Activated naive CD4-positive, alpha-beta T cell treated with anti-CD3 and anti-CD28 coated beads, Interleukin-2, amount 50 U/mL, for 16 hours (primary cell): ENCODE measurements at places on chromosomes 7 and 10.

DNA sequence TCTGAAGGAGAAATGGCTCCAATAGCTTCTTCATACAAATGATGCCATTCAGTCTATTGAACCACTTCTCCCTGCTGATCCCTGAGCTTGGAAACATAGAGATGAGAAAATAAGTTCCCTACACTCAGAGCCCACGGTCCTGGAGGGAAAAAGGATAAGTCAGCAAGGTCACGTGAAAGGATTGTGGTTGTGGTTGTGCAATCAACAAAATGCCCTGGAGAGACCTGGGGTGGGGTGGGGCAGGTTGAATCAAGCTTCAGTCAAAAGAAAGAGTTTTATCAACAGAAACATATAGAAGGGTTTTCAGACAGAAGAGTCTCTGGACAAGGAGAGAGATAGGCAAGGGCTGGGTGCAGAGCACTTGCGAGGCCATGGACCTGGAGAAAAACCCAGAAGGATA lies 30.1 kb downstream of the C10orf90 start:
- DNase-seq: no peak

DNA sequence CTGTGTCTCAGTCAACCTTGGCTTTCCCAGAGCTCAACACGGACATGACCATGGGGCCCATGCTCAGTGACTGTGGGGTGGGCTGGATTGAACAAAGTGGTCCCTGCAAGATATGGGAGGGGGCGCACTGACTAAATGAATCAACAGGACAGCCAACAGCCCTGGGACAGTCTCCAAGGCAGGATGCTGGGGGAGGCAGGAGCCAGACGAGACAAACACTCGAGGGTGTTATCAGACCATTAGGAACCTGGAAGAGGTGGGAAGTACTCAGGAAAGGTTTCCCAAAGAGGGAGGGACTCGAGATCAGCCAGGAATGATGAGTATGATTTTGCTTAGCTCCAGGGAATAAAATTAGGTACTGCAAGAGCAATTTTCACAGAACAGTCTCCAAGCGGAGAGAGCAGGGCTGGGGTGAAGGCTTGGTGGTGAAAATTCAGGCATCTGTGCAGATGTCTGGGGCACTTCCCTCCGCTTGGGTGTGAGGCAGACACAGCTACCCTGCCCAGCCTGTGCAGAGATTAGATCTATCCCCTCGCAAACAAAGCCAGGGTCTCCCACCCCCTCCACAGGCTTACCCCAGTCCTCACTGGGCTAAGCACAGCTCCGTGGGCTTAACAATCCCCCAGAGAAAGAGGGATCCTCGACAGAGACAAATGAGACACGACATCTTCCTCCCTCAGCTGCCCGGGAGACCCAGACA lies 261.1 kb upstream of the ZMIZ1 start:
- no peak for DNase-seq

- DNase-seq: no peak
Measured at GRCh38 chr7:130639388-130639787, 29.2 kb downstream of the COPG2 start.

DNA sequence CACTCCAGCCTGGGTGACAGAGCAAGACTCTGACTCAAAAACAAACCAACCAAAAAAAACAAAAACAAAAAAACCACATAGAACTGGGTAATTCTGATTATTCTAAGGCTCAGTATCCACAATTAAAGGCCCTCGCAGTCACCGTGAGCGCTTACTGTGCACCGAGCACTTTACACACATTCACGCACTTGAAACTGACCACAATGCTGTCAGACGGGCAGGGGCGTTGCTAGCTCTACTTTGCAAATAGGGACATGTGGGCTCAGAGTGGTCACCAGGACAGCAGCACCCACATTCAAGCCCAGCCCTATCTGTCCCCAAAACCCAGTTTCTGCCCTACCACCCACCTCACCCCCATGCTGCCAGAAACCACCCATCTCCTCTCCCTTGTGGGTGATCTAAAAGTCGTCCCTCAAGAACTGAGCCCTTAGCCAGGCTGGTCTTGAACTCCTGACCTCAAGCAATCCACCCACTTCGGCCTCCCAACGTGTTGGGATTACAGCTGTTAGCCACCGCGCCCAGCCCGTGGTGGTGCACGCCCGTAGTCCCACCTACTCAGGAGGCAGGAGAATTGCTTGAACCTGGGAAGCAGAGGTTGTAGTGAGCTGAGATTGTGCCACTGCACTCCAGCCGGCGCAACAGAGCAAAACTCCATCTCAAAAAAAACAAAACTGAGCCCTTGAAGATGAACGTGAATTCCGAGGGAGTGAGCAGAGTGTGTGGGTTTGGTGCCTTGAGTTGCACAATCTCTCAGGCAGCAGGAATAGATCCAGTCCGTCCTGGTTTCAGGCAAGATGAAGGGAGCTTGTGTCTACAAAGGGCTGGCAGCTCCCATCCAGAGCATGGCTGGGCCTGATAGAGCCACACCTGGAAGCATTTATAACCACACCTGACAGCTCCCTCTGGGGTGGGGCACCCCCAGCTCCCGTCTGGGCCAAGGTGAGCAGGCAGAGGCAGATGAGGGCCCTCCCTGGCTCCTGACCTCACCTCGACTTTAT lies 5.4 kb upstream of the HSPB1 start:
- DNase-seq: no peak

DNA sequence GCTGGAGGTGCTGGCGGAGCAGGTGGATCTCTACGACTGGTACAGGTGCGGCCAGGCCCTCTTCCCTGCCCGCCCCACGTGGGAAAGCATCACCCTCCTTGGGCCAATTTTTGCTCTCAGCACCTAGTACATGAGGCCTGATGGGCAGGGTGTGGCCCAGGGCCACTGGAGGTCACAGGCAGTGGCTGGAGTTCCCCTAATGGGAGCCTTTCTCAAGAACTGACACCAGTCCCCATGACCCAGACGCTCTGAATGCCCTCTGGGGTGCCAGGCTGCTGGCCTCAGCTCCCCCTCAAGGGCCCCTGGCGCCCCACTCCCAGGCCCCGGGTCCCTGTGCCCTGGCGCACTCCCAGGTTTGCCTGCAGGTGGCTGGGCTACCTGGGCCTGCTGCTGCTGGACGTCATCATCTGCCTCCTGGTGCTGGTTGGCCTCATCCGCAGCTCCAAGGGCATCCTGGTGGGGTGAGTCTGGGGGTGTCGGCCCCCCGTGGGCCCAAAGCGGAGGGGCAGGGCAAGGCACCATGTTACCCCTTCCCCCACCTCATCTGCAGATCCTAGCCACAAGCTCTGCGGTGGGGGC lies 15.9 kb downstream of the TTYH3 start:
- DNase-seq: no peak

- no peak for DNase-seq
Measured at GRCh38 chr10:110426294-110427181, 71.2 kb upstream of the DUSP5 start.
